ENCODE measurements at places on chromosomes 4 and X. TPM values are rescaled to one million over a fixed set of nuclear protein-coding genes. Genes with fewer than 3 reads are reported as not detected.

NHS gene
- polyA plus RNA-seq: 15.2 TPM

PABPC5 gene
- 4.2 TPM for polyA plus RNA-seq

F9 gene
- polyA plus RNA-seq: not detected

THAP9 gene
- 9.5 TPM for polyA plus RNA-seq

SULT1E1 gene
- 413 TPM for polyA plus RNA-seq

DDX53 gene
- not detected for polyA plus RNA-seq

DNA sequence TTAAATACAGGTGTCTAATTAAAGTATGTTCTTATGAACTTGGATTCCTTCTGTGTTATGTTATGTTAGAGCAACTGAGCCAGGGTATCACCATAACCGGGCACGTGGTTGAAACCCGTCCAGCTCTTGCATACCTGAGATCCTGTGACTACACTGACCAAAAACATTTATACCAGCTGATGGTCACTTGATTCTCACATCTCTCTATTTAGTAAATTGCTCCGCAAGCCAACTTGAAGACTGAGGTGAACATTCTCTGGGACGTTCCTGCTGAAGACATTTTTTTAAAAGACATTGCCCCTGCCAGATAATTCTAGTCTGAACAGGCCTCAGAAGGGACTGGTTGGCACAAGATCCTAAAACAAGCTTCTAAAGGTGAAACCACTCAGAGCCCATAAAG lies 550.0 kb upstream of the DIPK2B start:
- no peak for DNase-seq

DNA sequence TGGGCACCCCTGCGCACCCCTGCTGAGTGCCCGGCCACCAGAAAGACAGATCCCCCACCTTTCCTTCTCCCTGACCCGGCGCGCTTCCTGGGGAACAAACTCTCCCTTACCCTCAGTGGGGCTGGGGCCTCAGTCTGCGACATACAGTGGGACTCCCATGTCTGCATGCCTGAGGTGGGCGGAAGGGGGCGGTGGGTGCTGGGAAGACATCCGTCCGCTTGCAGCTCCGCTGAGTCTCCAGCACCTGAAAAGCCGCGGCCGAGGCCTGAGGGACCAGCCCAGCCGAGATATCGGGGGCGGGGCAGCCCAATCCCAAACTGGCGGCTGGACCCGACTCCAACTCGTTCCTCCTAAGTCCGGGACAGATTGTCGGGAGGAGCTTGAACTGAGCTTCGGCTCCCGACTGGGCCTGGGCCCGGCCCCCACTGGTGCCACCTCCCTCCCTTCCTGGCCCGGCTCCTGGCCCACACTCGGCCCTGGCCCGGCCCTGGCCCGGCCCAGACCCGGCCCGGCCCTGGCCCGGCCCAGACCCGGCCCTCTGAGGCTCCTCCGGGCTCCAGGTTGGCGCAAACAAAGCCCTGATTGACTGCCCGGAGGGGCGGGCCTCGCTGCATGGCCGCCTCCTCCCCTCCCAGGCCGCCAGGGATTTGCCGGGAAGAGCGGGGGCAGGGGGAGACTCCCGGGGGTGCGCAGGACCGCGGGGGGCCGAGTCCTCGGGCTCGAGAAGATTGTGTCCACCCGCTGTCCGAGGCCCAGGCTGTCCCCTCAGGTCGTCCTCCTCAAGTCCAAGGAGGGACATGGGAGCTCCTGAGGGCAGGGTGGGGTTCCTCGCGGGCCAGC lies 877 bp upstream of the SLC16A2 start:
- peak; percentile 57 for DNase-seq

DNA sequence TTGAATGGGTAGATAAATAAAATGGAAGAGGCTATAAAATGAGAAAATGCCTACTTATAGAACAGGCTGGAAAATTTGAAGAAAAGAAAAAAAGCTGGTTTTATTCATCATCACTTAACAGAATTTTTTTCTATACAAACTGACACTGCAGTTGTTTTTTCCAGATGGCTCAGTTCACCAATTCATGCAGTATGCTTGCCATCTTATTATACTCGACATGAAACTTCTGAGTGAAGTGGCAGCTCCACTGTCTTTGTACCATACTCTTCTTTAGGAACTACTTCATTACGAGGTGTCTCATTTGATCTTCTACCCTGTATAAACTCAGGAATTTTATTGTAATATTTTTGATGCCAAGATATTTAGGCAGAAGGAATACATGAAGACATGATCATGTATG lies 153.0 kb downstream of the KDM6A start:
- no peak for DNase-seq

DNA sequence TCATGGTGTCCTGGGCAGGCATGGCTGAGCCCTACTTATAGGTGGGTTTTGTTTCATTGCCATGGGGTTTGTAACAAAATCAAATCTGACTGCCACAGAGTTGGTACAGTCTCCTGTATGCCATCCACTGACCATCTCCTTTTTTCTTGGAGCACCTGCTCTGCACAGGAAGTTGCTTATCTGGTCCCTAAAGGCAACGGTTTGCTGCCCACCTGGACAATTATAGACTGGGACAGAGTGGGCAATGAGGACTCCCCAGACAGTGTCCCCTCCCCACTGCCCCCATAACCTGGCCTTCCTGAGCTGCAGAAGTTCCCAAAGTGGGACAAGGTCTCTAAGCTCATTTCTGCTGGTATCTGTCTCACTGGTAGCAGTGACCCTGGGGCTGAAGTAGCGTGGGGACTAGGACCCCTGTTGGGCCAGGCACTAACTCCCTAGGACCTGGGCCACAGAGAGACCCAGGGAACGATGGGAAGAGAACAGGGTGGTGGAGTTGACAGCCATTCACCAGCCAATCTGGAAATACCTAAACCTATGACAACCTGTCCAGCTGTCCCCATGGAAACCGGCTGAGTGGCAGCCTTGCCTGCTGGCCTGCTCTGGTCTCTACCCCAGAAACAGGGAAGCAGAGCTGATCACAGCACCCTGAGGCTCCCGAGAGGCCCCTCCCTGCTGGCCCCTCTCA lies 64.7 kb downstream of the WFS1 start:
- no peak for DNase-seq

- DNase-seq: no peak
These were observed 46.1 kb upstream of the HCCS start for GRCh38 chrX:11064851-11065600.

DNA sequence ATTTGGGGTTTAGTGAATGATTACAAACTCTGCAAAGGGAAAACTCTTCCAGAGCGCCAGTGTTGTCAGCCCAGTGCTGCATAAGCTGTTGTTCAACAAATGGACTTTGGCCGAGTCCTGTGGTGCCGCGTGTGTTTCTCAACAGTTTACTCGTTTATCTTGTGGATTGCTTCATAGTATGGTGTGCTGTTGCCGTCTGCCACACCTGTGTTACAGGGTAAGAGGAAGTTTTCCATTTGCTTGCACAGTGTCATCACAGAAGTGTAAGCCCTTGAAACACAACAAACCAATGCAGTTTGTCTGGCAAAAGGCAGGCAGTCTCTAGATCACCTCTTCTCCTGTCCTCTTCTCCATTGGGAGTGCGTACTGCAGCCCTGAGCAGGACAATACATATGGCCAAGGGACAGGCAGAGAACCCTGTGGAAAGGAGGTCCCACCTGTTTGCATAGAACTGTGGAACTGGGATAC lies 66.3 kb downstream of the DCUN1D4 start:
- DNase-seq: no peak

- no peak for DNase-seq
These were observed 4.6 kb upstream of the DCAF4L1 start for GRCh38 chr4:41976775-41977516.

DNA sequence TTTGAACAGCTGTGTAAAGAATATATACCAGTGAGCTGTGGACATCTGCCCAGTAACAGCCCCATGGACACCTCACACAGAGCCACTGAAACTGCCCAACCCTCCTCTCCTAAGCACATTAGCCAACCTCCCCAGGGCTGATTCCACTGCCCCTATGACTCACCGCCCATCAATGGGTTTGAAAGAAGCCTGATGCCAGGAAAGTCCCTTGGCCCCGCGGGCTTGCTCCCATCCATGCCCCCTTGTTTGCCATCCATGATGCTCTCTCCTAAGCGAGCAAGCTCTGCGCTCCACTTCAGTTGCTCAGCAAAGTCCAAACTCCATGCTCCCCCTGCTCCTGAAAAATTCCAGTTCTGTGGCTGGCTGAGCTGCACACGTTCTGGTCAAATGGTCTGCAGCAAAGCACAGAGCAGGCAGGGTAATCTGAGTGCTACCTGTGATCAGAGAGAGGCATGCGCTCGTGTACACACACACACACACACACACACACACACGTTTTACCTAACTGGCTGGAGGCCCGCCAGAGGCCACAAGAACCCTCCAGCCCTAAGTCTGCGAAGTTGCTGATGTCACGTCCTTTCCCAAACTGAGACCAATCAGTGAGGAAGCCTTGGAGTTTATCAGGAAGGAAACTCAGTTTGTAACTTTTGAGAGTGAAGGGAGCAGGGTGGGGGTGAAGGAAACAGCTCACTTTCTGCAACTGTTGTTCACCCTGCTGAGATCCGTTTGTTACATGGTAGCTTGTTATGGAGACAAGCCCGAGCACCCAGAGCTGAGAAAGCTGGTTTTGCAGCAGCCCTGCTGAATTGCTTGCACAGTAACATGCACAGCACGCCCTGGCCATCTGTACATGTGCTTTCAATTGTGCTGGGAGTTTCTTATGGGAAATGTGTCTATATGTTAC lies at the start of gene ASB9:
Gene ASB9, minus strand, starts transcription at position 466 of the 904 bp plus-strand sequence. Its CDS starts 209 bp downstream, at position 257.
- DNase-seq: peak; percentile 45

- no peak for DNase-seq
These were observed 113.1 kb downstream of the ATP8A1 start for GRCh38 chr4:42543762-42544161.

GRCh38 chrX:10166248-10166716 lies 9.5 kb downstream of the CLCN4 start:
- DNase-seq: no peak

DNA sequence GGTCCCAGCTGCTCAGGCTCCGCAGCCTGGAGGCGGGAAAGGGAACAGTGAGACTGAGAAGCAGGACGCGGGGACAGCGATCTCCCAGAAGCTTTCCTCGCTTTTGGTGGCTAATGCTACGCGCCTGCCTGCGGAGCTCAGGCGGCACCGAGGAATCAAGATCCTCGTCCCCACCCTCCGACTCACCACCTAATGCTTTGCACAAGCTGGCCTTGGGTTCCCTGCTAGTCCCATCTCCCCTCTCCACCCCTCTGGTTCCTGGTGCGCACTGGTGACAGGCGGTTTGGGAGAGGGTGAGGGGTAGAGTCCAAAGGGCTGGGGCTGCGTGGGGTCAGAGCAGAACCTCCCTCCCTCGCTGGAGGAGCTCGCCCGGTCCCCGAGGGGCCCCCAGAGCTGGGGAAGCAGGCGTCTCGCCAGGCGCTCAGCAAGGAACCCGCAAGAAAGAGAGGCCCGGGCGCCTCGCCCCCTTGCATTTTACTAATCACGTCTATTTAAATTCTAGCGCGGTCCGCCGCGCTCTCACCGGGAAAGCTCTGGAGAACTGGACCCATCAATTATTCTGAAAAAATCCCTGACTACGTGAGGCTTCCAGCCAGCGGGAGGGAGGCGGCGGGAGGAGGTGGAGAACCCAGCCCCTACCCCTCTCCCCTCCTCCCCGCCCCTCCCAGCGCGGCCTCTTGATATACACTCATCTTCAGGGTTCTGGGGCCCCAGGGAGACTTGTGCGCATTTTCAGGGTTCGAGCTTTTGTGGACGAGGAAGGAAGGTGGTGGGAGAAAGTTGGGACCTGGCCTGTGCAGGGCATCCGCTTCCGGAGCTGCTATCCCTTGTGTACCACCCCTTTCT lies 9.1 kb downstream of the POU4F2 start:
- no peak for DNase-seq

DNA sequence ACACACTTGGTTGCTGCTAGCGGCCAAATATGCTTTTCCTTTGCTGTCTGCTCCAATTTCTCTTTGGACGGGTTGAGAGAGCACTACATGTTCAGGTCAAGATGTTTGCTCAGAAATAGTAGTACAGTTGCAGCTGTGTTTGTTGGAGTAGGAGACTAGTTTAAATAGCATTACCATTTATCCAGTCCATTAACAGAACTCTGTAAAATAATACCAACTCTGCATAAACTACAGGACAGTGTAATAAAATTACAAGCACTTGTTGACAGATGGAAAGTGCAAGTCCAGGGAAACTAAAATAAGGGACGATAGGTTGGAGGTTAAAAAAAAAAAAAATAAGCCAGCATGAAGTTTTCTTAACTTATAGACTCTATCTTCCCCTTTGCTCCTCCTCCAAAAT lies 20.2 kb downstream of the SLIT2 start:
- no peak for DNase-seq

DNA sequence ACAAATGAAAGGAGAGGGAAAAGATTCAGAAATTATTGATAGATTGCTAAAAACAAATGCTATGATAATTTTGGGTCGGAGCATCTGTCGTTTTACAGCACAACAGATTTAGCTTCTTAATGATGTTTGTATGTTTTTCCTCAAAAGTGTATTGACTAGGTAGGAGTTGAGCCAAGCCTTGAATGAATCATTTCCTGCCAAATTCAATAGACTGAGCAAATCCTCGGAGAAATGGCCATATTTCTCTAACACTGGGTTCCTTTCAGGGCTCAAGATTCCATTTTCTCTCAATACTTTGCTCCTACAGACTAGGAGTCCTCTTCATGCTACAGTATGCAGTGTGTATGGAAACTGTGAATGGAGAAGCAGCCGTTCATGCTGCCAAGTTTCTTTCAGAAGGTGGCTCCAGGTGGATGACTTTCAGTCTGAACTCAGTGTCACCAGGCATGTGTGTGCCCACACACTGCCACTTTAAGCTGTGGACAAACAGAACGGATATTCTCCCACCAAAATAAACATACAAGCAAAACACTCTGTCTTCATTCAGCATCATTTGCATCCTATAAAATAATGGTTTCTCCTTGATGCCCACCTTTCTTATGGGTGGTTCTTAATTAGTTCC lies 146.0 kb downstream of the TBL1X start:
- no peak for DNase-seq

- no peak for DNase-seq
These were observed 40.3 kb downstream of the HSPA4L start for GRCh38 chr4:127822430-127822829.

GRCh38 chr4:73741750-73742489 lies 1.6 kb downstream of the CXCL8 start:
- no peak for DNase-seq

DNA sequence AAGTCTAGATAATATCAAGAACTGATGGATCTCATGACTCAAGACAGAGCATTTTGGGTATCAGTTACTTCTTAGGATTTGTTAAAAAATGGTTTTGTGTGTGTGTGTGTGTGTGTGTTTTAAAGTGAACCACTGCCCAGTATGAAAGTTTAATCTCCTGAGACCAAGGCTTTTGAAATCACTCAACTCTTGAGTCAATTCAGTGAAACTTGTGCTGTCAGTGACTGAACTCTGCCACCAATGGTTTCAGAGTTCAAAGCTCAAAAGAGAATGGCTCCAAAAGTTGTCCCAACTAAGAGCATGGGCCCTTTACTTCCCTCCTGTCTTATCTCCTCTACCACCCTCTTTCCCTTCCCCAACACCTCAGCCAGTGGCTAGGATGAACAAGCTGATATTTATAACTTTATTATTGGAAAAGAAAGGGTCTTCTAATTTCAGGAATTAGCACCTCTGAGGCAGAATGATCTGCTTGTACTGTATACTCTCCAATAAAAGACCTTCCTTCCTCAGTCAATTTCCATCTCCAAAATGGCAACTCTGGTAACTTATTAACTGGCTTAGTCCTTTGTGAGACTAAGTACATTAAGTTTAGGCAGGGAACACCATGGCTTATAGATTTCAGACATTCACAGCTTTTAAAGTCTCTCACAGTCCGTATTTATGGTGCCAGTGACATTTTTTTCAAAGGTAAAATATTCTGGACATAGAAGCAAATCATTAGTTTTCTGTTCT lies 152.2 kb downstream of the REPS2 start:
- DNase-seq: no peak
